ENCODE measurements at places on chromosomes 7 and 10. TPM values are rescaled to one million over a fixed set of nuclear protein-coding genes. Genes with fewer than 3 reads are reported as not detected.

DNA sequence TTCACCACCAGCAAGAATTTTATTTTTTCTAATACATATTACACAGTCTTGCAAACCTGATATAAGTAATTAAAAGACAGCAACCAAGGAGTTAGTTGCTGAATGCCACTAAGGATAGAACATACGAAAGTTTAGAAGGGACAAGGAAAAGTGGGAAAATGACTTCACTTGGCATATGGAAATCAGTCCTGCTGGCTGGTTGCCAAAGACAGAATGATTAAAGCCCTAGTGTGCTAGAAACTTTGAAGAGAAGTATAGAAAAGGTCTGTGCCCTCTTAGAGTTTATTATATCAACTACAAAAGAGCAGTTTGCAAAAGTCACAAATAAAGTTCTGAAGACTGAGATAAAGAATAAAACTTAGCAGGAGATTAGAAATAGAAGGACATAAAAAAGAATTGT is 5.8 kb upstream of the YAE1 start:
- DNase-seq = no peak

Gene FOXP2
- total RNA-seq = 7.6 TPM

- no peak for DNase-seq
Measured at GRCh38 chr7:22561895-22562593, 62.1 kb upstream of the STEAP1B start.

- DNase-seq = no peak
Measured at GRCh38 chr7:20217193-20217948, at the start of gene MACC1. MACC1 (minus strand) TSS chr7:20217384; CDS start chr7:20161862, 55,522 bp downstream.

Gene HMX3
- not detected for total RNA-seq

DNA sequence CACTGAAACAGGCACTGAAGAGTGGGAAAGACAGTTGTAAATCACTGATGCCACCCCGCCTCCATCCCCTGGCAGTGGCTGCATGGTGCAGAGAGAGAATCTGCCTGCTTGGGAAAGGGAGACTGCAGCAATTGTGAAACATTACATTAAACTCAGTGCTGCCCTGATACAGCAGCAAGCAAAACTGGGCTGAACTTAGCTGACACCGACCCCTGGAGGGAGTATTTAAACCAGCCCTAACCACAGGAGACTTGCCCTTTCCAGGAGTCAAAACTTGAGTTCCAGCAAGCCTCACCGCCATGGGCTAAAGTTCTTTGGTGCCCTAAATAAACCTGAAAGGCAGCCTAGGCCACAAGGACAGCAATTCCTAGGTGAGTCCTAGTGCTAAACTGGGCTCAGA is 109.4 kb upstream of the PLPP4 start:
- DNase-seq = no peak

Gene PPP1R3A
- total RNA-seq = not detected

DNA sequence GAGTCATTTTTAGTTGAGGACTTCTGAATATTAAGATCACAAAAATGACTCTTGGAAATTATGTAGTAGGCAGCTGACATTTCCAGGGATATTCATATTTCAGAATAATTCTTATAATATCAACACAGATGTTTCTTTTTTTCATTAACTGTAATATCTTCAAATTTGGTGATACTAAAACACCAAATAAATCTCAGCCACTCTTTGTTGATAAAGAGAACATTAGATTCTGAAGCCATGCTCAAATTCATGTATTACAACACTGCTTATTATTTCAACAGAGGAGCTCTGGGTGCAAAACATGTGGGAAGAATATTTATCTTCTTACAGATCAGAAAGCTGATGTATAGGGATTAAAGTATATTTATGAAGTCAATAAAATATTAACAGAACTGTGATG is 355.4 kb downstream of the CRPPA start:
- DNase-seq = no peak

DNA sequence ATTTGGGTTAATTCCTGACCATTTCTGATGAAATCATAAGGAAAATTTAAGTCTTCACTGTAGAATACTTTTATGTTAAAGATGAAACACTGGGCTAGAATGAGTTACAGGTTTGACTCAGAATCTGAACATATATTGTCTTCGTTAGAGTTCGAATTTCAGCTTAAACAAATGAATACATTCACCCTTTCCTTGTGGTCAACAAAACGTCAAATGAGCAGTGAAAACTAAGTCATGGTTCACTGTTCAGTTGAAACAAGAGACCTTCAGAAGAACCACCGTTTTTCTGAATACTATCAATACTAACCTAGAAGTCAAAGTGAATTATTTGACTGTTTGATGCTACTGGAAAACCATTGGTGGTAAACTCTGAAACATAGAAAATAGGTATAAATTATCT is 235.2 kb upstream of the ZWINT start:
- no peak for DNase-seq

DNA sequence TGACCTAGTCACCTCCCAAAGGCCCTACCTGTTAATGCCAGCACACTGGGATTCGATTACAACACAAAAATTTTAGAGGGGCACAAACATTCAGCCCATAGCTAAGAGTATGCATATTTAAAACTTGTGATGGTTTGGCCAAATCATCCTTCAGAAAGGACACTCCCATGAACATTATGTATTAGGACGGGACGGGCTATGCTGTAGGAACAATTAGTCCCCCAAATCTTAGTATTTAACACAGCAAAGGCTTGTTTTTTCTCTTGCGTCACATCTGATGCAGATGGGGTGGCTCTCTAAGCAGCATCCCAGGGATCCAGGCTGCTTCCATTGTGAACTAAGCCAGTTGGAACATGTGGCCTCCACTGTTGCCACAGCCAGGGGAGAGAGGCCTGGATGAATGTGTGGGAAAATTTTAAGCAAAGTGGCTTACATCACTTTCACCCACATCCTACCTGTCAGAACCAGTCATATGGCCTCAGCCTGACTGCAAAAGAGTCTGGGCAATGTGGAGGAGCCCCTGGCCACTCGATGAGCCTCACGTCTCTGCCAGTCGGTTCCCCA is 26.6 kb downstream of the CHST3 start:
- DNase-seq = no peak

Gene LIPJ
- not detected for total RNA-seq

Gene GIMAP7
- 108 TPM for total RNA-seq

Gene IGFBP1
- total RNA-seq = not detected

Gene CALHM3
- not detected for total RNA-seq

- DNase-seq = no peak
Measured at GRCh38 chr10:132054564-132054963, 11.2 kb upstream of the JAKMIP3 start.

GRCh38 chr10:124474514-124475070 is 13.0 kb downstream of the LHPP start:
- no peak for DNase-seq

GRCh38 chr10:122515588-122516231 is 44.8 kb upstream of the DMBT1 start:
- DNase-seq = no peak

Gene SLC12A9
- total RNA-seq = 28.9 TPM

GRCh38 chr7:124590814-124591213 is 174.8 kb downstream of the GPR37 start:
- DNase-seq = no peak

GRCh38 chr10:116226053-116226452 is 47.0 kb downstream of the GFRA1 start:
- no peak for DNase-seq

DNA sequence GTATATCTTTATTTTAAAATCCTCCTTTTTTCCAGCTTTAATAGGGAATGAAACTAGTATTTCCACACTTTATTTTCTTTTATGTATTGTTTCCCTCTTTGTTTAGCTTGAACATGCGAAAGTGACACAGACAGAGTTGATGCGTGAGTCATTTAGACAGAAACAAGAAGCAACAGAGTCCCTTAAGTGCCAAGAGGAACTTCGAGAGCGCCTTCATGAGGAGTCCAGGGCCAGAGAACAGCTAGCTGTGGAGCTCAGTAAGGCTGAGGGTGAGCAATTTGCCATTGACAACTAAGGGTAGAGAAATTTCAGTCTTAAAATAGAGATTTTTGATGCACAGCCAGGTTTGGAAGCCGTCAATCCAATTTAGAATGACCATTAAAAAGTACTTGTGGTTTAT is 73.1 kb downstream of the CYP51A1 start:
- DNase-seq = no peak
